ENCODE measurements at places on chromosomes 5 and 9. TPM values are rescaled to one million over a fixed set of nuclear protein-coding genes. Genes with fewer than 3 reads are reported as not detected.

DNA sequence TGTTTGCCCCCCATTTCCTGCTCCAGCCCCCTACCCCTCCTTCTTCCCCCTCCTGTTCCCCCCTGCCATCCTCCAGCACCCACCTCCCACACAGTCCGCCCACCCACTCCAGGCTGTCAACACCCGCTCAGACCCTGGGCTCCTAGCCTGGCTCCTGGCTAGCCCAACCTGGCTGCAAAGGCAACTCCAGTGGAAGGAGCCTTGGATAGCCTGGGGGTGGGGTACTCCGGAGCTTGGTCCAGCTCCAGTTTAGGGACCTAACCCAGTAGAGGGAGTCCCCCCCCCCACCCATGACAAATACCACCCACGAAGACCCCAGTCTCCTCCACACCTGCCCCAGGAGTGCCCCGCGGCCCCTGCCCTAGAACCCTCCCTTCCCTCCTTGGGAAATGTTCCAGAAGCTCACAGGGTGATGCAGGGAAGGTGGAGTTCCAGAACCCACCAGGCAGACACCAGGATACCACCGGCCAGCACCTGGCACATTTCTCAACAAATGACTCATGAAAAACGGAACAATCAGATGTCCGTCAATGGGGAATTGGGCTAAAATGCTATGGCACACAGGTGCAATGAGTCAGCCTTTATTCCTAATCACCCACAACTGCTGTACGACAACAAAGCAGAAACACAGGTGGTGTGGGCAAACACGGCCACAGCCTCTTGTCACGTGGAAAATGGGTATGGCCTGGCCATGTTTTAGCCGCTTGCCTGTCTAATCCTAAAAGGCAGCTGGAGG is 901 bp upstream of the SLC12A7 start:
- no peak for DNase-seq

DNA sequence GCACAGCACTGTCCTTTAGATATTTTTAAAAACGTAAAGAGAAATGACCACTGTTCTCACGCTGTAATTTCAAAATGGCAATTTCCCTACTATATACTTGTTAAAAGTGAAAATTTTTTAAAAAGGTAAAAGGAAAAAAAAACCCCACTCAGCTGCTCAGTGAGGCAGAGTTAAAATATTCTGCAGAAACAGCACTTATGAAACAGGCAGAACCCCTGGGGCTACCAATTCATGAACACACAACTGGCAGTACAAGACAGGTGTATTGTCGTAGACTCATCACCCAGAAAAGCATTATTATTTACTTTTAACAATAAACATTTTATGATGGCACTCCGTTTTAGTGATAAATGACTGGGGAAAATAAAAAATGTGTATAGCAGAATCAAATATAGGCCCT is 1.5 kb upstream of the RASGRF2 start:
- DNase-seq: no peak

DNA sequence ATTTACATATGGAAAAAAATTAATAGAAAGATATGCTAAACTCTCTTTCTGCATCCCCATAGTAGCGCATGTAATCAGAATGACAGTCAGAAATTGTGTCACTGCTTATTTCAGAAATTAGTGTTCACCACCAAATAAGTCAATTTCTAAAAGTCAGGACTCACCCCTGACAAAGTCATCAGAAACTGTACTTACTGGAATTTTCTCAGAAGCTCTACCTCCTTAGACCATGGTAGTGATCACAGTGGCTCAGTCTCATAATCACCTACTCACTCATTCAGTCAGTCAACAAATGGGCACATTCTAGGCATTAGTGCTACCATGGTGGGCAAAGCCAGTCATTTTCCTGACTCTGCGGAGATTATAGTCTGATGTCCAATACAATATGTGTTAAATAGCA is 22.0 kb downstream of the THBS4 start:
- DNase-seq: no peak

- DNase-seq: no peak
These were observed 448.2 kb downstream of the GADD45G start for GRCh38 chr9:90053027-90053426.

- no peak for DNase-seq
These were observed 7.9 kb upstream of the IER5L start for GRCh38 chr9:129185991-129186390.

GRCh38 chr9:128026255-128026772 is 40.8 kb downstream of the NAIF1 start:
- no peak for DNase-seq

DNA sequence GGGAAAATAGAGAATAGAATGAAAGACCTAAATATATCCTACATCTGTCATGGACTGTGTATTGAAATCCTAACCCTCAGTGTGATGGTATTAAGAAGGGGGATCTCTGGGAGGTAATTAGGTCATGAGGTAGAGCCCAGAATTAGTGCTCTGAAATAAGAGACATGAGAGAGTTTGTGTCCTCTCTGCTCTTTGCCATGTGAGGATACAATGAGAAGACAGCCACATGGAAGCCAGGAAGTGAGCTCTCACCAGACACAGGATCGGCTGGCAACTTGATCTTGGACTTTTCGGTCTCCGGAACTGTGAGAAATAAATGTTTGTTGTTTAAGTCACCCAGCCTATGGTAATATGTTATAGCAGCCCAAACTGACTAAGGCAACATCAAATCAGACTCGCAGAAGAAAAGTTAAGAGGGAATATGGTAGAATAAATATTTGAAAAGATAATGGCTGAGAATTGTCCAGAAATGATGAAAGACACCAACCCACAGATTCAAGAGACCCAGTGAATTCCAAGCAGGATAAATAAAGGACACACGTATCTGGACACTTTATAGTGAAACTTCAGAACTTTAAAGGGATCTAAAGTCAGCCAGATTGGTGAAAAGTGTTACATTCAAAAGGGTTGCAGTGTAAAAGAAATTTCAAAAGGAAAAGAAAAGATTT is 12.7 kb upstream of the SLC36A1 start:
- no peak for DNase-seq

DNA sequence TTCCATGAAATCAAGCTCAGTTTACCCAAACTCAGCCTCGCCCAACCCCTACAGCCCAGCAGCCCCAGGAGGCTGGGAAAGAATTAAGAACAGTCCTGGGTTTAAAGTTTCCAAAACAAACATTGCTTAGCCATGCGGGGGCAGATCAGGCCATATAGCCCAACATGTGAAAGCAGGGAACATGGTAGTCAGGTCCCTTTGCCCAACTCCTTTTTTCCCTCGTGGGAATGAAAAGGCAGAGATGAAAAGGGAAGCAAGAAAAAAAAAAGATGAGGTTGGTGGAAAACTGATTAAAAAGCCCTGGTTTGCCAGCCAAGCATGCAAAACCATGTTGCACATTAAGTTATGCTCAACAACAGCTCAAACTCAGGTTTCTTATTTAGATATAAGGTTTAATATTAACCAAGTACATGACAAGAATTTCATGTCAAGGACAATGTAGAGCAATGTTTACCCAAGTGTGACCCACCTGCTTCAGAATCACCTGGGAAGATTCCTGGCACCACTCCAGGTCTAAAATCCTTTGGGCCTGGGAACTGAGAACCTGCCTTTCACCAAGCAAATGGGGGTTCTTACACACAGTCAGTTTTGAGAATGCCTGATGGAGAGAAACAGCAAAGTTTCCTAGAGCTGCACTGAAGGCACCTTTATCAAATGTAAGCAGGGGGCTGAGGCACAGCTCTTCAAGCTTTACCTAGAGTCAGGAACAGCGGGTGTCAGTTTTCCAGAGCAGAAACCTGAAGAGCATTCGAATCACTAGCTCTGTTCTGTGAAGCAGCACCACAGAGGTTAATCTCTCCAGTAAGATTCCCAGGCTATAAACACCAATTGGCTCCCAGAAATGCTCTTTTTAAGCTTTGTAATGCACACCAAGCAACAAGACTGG is 1.7 kb downstream of the FREM1 start:
- DNase-seq: peak; percentile 22

DNA sequence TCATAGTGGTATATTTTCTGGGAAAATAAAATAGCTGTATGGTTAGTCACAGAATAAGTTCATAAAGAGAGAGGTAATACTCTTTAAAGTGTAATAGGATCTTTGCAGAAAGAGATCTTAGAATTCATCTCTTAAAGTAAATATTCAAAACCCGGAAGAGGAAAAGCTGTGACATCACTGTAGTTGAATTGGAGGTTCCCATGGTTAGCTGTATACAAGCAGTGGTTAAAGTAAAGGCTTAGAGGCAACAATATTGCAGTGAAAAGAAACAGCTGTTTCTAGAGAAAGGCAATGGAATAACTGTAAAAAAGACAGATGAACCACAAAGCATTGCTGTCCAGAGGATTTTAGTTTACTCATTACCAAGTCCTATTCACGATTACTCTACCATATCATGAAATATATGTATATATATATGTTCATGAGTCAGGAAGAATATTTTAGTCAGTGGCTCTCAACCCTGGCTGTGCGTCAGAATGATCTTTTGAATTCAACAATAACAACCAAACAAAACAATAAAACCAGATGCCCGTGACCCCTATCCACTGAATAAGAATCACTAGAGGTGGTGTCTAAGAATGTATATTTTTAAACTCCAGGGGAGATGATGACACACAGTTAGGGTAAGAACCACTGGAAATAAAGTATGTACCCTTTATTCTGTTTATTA is 4.7 kb downstream of the ERCC6L2 start:
- peak; percentile 33 for DNase-seq

GRCh38 chr5:23257656-23258055 is 249.8 kb upstream of the PRDM9 start:
- no peak for DNase-seq

DNA sequence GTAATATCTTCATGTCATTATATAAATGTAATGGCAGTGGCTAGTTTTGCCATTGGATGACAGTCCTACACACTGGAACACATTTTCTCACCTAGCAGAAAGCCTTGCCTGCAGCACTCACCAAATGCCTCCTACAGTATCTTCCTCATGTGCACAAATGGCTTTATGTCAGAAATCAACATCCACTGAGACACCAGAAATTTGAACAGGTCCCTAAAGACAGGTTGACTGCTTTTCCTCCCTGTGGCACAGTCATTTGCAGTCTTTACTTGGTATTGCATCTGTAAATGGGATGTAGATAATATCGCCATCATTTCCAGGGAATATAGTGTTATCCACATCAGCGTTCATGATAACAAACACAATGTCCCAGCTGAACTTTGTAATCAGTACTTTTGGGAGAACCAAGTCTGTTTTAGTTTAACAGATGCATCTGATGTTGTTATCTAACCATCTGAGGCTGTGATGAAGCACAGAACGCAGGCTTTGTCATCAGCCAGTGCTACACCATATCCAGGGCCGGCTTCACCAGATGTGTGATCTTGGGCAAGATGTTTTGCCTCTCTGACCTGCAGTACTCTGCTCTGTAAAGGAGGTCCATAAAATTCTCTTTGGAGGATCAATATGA is 83.9 kb upstream of the TAS2R1 start:
- peak; percentile 23 for DNase-seq

GRCh38 chr9:34046784-34047379 is 1.8 kb downstream of the UBAP2 start:
- DNase-seq: no peak

- DNase-seq: no peak
These were observed 128.8 kb upstream of the MAP3K1 start for GRCh38 chr5:56686337-56687195.

DNA sequence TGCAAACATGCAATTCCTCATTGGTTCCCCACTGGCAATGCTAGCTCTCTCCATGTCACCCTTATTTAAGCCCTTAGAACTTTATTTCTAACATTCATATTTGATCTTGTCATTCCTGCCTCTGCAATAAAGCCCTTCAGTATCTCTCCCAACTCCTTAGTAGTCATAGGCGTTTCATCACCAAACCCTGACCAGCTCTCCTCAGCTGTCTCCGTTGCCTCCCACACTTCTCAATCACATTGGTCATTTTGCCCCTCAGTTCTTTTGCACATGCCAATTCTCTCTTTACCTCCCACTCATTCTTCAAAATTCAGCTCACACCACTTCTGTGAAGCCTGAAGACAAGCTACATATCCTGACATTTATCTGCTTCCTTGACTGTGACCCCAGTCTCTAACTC is 2.8 kb upstream of the RUSC2 start:
- DNase-seq: no peak

GRCh38 chr9:137006116-137007003 is 10.0 kb upstream of the CLIC3 start:
- no peak for DNase-seq

- DNase-seq: no peak
These were observed 11.5 kb upstream of the MYOT start for GRCh38 chr5:137856201-137856600.

- DNase-seq: no peak
These were observed 178.0 kb downstream of the GAPVD1 start for GRCh38 chr9:125439434-125440272.

GRCh38 chr5:126984632-126985031 is 45.7 kb downstream of the MARCHF3 start:
- no peak for DNase-seq

GRCh38 chr9:76810377-76810957 is 46.2 kb downstream of the PCA3 start:
- peak; percentile 22 for DNase-seq

- no peak for DNase-seq
These were observed 2.3 kb downstream of the TNFSF8 start for GRCh38 chr9:114928136-114928535.

DNA sequence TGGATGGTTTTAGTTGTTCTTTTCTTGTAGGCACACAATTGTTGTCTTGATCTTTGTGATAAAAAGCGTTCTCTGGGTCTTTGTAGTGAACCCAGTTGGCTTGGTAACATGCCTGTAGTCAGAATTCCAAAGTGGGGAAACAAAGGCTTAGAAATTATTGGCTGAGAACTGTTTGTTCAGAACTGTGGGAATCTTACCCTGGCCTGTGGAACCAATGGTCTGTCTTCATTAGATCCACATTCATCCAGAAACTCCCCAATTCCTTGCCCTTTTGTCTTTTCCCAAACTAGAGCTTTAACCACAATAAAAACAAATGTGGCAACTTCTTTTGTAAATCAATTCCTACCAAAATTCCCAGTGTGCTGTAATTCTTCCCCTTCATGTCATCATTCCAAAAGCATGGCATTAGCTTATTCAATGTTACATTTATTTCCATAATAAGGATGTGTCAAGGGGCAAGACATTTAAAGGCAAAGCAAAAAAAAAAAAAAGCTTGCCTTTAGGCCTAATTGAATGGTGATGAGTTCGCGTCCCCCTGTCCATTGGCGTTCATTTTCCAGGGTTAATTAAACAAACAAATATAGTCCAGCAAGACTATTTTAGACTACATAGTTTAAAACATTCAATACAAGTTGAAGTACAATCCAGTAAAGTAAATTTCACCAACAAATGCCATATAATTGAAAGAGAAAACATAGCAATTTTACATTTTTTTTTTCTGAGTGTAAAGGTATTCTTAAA is 249.8 kb upstream of the ZNF608 start:
- DNase-seq: no peak

Gene CDH18
- total RNA-seq: 2.4 TPM

Gene GPRIN1
- total RNA-seq: 1.1 TPM

Gene HEMGN
- 0.34 TPM for total RNA-seq

Gene SHOC1
- total RNA-seq: 0.48 TPM

Gene CCNJL
- 22.3 TPM for total RNA-seq

Gene IL33
- total RNA-seq: 31.1 TPM

Gene CTXN3
- total RNA-seq: not detected

Gene BARX1
- total RNA-seq: not detected

Gene FAM221B
- total RNA-seq: 0.14 TPM

Measured in lung (tissue), 17 donors.